ENCODE measurements at places on chromosomes 16 and 17.

GRCh38 chr16:50036426-50036825, 11.4 kb downstream of the CNEP1R1 start:
- no peak for DNase-seq

DNA sequence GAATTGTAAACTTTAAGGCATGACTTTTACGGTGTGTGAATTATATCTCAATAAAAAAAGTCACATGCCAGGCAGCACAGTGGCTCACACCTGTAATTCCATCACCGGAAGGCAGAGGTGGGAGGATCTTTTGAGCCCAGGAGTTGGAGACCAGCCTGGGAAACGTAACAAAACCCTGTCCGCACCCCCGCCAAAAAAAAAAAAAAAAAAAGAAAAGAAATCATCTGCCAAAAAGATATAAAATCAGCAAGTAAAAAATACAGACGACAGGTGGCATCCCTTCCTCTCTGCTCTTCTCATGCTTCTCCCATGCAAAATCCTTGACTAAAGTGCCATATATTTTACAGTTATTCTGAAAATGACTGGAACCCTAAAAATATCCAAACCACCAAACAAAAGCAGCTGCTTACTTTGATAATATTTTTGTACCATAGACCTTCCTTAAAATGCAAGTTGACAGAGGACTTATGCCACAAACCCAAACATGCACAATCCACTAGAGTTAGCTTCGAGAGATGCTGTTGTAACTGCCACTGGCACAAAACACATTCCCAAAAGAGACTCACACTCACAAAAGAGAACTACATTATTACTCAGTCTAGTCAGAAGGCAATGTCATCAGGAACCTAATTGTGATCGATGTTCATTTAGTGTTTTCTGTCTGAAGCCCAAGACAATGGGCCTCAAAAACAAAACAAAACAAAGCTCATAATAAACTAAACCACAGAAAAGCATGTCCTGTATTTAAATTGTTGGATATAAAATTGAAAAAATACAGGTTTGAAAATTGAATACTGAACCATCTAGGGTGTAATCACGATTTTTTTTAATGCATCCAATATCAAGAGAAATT, 2.4 kb downstream of the CRLF3 start:
- DNase-seq = no peak

GRCh38 chr16:54526916-54527315, 240.3 kb upstream of the IRX3 start:
- DNase-seq = no peak

GRCh38 chr16:31535737-31536136, 8.0 kb downstream of the AHSP start:
- DNase-seq = no peak

DNA sequence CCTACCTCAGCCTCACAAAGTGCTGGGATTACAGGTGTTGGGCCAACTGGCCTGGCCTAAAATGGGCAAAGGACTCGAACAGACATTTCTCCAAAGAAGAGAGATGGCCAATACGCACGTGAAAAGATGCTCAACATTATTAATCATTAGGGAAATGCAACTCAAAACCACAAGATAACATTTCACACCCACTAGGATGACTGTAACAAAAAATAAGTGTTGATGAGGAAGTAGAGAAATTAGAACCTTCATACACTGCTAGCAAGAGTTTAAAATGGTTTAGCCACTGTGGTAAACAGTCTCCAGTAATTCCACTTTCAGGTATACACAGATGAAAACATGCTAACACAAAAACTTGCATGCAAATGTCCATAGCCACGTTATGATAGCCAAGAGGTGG, 5.7 kb downstream of the TMED6 start:
- no peak for DNase-seq

DNA sequence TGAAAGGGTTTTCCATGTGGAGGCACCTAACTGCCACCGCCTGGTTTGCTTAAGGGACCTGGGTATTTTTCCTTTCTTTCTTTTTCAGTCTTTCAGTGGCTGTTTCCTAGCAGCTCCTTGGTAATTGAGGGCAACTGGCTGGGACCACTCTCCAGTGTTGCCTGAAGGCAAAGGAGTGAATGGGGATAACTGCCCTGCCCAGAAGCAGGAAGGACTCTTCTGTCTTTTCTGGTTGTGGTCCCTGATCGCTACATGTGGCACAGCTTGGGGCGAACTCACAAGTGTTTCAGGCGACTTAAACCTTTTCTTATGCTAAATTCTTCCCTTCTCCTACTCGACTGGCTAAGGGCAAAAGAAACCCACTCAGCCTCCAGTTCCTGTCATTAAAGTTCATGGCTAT, 10.1 kb upstream of the TMEM98 start:
- no peak for DNase-seq

DNA sequence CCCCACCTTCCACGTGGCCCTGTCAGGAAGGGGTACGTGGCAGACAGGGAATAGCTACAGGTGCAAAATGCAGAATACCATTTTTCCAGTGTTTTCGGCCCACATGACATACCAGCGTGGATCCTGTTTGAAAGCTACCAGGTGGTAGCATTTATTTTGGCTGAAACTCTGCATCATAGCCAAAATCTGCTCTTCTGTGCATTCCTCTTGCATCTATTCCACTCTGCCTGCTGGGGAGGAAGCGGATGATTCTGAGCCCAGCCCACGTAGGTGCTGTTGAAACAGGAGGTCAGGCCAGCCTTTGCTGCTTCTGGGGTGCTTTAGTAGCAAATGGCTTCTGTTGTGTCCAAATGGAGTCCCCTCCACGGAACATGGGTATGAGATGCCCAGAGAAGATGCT, 670.9 kb upstream of the EEF2KMT start:
- no peak for DNase-seq

DNA sequence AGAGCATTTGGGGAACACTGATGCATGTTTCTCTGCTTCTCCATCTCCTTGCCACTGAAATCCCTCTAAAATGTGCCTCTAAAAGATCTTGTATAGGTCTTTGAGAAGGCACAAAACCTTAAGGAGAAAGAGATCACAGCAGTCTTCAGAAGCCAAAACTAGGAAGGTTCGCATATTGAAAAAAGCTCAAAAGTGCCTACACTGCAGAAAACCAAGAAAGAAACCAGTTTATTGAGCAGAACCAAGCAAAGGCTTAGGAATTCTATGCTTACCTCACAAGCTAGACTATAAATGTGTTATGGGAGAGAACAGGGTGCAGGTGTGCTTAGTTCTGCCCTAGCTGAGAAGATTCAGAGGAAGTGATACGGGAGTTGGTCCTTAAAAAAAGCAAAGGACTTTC, 16.6 kb downstream of the DGKE start:
- no peak for DNase-seq

- DNase-seq = no peak
Measured at GRCh38 chr17:2178798-2179501, 124.0 kb downstream of the HIC1 start.

- no peak for DNase-seq
Measured at GRCh38 chr16:89815639-89816348, 653 bp downstream of the FANCA start.

- DNase-seq = no peak
Measured at GRCh38 chr17:1111599-1112443, 68.0 kb downstream of the ABR start.

DNA sequence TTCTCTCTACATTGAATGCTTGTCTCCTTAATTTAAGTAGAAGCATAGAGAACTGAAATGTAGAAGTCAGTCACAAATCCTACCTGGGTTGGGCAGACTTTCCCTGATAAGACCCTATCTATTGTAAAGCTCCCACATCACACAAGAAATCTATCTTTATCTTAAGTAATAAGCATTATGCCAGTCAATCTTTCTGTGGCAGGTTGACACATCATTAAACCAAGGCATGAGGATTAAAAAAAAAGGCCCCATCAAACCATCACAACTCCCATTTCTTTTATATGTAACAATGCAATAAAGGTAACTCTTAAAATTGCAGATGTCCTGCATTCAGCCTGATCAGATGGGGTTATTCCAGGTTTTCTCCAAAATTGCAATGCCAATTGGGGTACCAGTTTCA, 311.8 kb downstream of the TOX3 start:
- no peak for DNase-seq

GRCh38 chr16:68486502-68487202, 38.3 kb upstream of the SMPD3 start:
- DNase-seq = no peak

- DNase-seq = no peak
Measured at GRCh38 chr17:39051001-39051585, 83.9 kb upstream of the FBXO47 start.

DNA sequence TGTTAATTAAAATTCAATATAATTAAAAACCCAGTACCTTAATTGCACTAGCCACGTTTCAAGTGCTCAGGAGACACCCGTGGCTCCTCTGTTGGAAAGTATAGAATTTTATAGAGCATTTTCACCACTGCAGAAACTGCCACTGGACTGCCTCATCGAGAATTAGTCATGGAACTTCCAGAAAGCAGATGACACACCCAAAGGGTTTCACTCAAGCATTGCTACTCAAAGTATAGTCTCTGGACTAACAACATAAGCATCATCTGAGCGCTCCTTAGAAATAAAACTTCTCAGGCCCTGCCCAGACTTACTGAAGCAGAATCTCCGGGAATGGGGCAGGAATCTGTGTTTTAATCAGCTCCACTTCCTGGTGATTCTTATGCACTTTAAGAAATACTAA, 63.5 kb upstream of the GPR139 start:
- no peak for DNase-seq

DNA sequence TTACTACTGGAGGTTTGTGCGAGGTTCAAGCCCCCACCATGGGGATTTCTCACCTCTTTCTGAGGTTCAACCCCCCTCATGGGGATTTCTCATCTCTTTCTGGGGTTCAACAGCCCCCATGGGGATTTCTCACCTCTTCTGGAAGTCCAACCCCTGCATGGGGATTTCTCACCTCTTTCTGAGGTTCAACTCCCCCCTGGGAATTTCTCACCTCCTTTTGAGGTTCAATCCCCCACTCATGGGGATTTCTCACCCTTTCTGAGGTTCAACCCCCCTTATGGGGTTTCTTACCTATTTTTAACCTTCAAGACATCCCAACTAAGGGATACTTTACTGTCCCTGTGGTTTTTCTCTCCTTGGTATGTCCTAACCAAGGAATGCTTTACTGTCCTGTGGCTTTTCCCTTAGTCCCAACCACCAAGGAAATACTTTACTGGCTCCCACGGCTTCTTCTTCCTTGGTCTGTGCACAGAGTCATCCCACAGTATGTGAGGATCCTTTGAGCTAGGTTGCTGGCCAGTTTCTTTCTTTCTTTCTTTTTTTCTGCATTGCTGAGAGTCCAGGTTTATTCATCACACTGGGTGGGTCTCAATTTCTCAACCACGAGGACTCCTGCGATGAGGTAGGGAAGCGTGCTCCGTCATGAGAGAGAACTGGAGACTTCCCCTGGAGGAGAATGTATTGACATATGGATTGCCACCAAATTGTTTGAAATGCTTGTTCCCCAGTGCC, 2140.2 kb downstream of the TP53TG3F start:
- no peak for DNase-seq

DNA sequence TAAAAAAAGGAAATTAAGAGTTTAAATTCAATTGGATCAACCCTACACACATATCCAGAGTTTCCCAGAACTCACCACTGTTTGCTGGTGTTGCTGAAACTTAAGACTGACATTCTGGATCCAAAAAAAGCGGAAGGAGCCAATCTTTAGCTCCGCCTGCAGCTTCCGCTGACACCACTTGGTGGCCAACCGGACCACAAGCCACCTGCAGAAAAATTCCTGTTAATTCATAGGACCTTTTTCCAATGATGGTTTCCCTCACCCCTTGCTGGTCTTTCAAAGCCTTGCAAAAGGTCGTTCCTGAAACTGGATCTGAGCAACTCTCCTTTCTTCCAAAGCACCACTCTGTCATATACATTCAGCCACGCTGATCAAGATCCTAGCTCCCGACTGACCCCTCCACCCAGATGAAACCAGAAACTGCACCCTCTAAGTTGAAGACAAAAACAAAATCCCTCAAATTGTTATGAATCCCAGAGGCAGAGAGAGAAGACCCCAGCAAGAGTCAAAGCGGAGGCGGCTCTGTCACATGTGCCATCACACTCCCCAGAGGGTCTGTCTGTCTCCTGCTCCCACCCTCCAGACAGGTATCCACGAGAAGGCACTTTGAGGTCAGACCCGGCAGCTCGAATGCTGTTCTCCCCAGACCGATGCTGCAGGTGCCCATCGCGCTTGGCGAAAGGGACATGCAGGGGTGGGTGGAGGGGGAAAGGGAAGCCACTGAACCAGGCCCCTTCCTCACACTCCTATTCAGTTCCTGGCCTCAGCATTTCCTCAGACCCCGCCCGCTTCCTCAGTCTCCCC, 773 bp downstream of the BLTP2 start:
- no peak for DNase-seq

DNA sequence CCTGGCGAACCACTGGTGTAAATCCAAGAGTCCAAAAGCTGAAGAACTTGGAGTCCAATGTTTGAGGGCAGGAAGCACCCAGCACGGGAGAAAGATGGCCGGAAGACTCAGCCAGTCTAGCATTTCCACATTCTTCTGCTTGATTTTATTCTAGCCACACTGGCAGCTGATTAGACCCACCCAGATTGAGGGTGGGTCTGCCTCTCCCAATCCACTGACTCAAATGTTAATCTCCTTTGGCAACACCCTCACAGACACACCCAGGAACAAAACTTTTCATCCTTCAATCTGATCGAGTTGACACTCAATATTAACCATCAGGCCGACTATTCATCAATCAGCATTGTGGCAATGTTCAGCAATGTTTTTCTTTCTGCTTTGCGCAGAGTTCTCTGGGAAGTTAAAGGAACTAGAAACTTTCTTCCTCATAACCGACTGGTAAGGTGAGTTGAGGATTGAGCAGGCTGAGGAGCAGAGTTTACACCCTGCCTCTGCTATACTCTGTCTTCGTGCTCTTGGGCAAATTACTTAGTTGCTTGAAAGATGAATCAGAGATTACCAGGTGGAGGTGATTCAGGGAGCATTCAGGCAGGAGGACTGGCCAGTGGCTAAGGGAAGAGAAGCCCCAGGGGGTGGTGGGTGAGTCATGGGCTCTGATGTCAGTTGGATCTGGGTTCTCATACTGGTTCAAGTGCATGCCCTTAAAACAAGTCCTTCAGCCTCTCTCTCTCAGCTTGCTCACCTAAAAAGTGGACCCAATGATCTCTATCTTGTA, 28.2 kb upstream of the BRD7 start:
- DNase-seq = no peak

GRCh38 chr17:77596491-77597417, 361.7 kb upstream of the TNRC6C start:
- no peak for DNase-seq

DNA sequence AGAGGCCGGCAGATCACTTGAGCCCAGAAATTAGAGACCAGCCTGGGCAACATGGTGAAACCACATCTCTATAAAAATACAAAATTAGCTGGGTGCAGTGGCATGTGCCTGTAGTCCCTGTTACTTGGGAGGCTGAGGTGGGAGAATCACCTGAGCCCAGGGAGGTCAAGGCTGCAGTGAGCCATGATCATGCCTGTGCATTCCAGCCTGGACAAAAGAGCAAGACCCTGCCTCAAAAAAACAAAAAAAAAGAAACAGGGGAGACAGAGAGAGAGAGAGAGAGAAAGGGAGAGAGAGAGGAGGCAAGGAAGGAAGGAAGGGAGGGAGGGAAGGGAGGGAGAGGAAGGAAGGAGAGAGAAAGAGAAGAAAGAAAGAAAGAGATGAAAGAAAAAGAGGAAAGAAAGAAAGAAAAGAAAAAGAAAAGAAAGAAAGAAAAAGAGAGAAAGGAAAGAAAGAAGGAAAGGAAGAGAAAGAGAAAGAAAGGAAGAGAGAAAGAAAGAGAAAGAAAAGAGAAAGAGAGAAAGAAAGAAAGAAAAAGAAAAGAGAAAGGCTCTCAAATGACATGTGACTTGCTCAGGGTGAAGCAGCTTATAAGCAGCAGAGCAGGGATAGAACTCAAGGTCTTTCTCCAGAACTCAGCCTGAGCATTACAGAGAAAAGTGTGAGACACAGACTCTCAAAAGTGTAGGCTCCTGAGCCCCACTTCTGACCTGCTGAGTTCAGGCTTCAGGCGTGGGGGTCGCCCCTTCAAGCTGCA, 15.5 kb downstream of the CX3CL1 start:
- no peak for DNase-seq

All from esophagus squamous epithelium (tissue), 5 donors.